ENCODE measurements at places on chromosomes 5 and 9.

DNA sequence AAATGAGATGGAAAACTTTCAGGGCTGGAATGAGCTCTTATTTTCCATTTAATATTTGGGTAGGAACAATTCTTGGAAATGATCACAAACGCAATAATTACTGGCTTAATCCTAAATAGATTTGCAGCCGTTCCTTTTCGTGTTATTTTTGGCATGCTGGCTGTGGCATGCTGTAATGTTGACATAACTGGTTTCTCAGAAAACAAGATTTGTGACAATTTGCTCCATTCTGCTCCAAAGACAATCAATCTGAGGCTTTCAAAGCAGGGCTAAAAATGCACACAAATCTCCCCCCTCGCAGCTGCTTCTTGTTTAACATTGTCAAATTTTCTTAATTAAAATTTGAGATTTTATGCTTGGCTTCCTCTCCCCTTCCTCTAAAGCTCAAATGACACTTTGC, 151.2 kb downstream of the TTC39B start:
- DNase-seq: no peak

GRCh38 chr9:6620353-6620752, 25.2 kb downstream of the GLDC start:
- no peak for DNase-seq

DNA sequence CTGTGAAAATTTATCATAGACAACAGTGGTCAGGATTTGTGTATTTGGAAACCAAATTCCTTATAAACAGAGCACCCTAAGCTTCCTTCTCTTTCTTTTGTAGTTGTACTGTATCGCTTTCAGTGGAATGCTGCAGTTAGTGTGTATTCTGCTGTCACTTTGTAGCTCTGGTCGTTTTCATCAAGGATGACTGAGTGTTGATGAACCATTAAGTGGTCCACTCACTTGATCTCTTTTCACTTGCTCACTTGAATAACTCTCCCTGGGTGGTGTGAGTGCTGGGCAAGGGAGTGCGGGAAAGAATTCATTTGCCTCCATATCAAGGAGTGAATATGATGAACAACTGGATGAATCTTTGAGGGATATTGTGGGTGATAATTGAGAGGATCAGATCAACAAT, 1225.7 kb upstream of the WWC1 start:
- DNase-seq: no peak

DNA sequence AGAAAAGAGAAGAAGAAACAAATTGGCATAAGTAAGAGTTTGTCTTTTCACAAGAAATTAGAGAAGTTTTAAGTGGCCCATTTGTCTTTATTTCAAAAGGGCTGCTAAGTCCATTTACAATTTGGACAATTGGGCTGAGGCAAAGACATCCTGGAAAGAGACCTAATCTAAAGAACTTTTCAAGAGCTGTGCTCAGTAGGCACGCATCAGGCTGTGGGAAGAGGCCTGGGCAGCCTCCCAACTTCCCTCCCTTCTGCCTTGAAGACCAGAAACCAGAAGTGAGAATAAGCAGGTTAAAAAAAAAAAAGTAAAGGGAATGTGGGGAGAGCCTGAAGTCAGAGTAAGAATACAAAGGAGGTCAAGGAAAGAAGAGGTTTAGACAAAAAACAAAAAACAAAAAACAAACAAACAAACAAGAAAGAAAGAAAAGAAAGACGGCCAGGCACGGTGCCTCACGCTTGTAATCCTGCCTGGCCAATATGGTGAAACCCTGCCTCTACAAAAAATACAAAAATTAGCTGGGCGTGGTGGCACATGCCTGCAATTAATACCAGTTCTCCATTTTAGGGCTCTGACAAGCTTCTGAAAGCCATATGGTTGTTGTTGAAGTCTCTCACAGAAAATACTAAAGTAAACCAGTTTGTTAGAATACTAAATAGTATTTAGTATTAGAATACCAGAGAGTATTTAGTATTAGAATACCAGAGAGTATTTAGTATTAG, 48.0 kb upstream of the CEP78 start:
- no peak for DNase-seq

DNA sequence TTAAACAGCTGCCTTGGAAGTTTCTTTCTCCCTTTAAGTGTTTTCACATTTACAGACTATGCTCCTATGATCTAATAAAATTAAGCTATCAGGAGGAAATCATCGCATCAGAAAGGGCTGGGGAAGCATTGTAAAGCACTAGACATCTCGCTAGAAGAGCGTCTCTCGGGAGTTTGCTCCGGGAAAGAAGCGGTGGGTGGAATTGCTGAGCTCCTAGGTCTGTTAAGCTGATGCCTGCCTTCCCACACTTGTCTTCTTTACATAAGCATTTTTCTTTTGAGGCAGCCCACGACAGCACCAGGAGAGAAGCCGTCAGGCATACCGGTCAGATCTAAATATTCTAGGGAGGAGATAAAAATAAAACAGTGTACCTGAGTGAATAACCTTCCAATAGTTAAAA, 541.7 kb upstream of the TUSC1 start:
- DNase-seq: no peak

GRCh38 chr9:94212531-94212930, 46.6 kb upstream of the ZNF169 start:
- DNase-seq: no peak

- no peak for DNase-seq
Observed at GRCh38 chr5:126636956-126637355, 36.2 kb downstream of the PHAX start.

DNA sequence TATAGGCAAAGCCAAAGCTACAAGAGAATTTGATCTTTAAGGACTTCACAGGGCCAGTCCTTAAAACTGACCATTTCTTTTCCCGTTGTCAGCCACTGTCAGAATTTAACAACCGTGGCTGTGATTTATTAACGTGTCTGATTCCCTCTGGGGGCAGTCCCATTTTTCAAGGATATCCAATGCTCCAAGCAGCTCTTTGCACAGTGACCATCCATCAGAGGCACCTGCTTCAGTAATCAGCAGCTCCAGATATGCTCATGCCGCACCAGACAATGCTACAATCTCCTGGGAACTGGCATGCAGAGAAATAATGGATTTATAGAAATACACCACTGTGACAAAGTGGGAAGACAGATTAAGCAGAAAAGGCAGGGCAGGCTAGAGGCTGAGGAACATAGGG, 163.3 kb upstream of the PPP1R2B start:
- no peak for DNase-seq

DNA sequence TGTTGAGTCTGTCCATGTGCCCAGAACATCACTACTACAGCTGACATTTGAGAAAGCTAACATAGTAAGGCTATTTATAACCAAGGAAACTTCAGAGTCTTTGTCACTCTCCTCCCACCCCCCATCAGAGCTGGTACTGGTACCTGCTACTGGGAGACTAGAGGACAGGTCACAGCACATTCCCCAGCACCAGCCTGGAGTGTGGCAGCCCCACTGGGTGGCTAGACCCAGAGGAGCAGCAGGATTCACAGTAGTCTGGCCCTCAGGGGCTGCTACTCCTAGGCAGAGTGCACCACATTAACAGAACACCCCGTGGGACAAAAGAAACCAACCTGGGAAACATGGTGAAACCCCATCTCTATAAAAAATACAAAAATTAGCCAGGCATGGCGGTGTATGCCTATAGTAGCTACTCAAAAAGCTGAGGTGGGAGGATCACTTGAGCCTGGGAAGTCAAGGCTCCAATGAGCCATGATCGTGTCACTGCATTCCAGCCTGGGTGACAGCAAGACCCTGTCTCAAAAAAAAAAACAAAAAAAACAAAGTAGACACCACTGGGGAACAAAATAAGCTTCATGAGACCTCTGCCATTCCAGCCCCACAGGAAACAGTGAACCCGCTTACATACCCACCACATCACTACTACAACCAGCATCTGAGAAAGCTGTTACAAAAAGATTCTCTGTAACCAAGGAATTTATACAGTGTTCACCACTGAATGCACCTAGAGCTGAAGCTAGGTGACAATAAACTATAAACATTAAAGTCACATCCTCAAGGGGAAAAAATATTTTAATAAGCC, 26.3 kb upstream of the PTGER4 start:
- no peak for DNase-seq

- DNase-seq: no peak
Observed at GRCh38 chr5:141392429-141393198, at the start of gene PCDHGA8. Gene PCDHGA8 (plus strand): TSS chr5:141392633. CDS start chr5:141392814, 181 bp downstream.

DNA sequence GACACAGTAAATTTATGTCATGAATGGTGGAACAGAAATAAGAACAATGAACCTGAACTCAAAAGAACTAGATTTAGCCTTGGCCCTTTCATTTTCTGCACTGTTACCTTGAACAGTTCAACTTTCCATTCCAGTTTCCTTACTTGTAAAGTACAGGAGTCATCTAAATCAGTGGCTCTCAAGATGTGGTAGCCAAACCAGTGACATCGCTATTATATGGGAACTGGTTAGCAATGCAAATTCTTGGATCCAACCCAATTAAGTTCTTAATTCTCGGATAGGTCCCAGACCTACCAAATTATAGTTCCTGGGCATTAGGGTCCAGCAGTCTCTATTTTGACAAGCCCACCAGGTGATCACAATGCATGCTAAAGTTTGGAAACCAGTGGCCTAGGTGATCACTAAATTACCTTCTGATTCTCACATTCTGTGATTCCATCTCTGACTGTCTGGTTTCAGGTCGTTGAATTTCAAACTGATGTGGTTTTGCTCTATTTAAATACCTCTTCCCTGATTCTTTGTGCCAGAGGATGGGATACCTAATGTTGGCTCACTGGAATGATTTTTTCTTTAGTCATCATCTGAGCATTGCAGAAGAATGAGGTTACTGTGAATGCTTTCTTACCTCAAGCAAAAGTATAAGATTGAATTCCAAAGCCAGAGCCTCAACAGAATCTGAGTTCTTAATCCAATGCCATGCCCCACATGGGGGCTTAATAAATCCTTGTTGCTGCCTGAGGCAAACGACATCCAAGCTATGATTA, 253.8 kb downstream of the ENC1 start:
- DNase-seq: no peak

GRCh38 chr9:80538976-80539375, 967.2 kb downstream of the TLE4 start:
- DNase-seq: no peak

DNA sequence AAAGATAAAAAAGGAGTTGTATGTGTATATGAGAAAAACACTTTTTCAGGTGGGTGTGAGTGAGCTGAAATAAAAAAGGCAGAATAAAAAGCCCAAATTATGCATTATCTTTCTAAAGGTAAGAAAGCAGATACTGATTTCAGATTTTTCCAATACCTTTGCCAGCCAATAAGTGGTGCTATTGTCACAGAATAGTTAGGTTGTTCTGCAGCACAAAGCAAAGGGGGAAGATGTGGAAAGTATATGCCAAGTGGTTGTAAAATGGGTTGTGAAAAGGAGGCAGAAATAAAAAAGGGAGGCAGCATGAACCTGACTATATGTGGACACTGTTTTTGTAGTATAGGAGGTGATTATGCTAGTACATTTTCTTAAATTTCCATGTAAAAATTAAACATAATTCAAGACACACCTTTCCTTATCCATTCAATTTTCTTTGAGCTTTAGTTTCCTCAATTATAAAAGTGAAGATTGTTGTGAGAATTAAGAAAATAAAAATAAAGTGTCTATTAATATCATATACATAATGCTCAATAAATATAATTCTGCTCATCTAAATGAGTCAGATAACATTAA, 106.7 kb downstream of the SMIM15 start:
- no peak for DNase-seq

DNA sequence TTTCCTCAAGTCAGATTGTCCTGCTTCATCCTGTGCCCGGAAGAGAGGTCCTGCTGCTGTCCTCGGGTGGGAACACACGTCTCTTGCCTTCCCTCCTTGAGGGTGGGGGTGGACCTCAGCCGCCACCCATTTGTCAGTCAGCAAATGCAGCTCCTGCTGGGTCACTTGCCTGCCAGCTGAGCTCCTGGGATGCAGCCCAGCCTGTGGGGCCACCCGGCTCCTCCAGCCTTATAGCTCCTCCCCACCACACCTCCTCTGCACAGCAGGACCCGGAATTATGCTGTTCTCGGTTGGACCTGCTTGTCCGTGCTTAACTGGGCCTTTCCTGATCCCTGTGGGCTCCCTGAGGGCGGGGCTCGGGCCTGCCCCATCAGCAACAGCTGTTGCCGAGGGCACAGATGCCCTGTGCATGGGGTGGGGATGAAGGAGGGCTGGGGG, 52.7 kb downstream of the RXRA start:
- DNase-seq: no peak

All from AG09309 (cell line).